Activated CD4-positive, alpha-beta memory T cell treated with anti-CD3 and anti-CD28 coated beads, Interleukin-2, amount 10 ng/mL, durations not matched to agents 7 days and 5 days (primary cell): ENCODE measurements at places on chromosomes 12 and 14. TPM values are rescaled to one million over a fixed set of nuclear protein-coding genes. Genes with fewer than 3 reads are reported as not detected.
A peak's percentile ranks its signal among the peaks of the same experiment; 100 is the strongest.

DNA sequence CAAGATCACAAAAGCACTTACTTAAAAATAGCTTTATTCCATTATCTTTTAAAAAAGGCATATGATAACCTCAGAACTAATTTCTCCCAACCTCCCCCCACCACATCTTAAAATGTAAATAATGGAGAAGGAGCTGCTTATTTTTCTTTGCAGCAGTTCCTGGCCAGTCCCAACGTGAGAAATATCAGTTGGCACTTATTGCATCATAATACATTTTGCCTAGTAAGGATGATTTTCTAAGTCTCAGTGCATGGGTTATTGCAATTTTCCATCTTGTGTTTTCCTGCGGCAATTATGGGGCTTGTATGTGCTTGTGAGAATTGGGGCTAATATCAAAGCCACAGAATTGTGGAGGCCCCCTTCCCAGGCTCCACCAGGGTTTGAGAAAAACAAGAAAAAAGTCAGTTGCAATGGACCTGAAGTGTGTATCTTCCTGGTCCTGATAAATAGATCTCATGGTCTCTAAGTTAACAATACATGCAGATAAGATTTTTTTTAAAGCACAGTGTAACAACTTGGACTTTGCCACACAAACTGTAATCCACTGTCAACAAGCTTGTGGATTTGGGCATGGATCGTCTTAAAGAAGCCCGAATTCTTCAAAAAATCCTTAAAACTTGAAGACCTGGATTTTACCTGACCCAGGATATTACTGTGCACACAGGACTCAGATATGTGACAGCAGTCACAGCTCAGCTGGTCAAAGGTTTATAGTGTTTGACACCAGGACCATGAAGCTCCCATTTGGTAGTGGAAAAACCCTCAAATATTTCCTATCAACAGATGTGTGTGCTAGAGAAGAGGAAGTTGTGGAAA lies 2.8 kb upstream of the WSB2 start:
- no peak for DNase-seq

TAS2R46 gene
- 0.43 TPM for total RNA-seq

TAMALIN gene
- total RNA-seq: 7.4 TPM

DNA sequence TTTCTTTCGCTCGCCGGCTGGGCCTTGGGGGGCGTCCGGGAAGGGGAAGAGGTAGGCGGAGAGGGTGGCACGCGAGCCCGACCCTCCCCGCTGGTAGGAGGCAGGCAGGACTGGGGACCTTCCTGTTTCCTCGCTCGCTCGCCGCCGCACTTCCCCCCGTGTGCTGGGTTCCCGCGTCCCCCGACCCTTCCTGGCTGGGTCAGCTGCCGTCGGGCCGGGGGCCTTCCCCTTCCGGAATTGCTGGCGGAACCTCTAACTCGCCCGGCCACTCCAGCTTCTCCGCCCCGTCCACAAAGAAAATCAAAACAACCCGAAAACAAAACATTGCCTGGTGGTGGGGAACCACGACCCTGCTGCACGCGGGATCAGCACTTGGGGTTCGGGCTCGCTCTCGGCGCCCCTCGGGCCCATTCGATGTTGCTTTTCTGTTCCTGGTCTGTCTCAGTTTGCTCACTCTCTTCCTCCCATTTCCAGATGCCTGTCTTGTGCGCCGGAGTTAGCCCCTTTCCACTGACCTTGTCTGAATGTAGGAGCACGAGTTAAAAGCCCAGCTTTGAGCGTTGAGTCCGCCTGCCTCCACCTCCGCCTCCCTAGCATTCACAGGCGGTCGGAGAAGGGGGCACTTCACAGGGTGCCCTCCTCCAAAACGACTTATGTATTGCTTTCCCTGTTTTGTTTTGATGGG lies 581 bp downstream of the PAPOLA start:
- DNase-seq: peak; percentile 34

GLIPR1L1 gene
- total RNA-seq: not detected

DNA sequence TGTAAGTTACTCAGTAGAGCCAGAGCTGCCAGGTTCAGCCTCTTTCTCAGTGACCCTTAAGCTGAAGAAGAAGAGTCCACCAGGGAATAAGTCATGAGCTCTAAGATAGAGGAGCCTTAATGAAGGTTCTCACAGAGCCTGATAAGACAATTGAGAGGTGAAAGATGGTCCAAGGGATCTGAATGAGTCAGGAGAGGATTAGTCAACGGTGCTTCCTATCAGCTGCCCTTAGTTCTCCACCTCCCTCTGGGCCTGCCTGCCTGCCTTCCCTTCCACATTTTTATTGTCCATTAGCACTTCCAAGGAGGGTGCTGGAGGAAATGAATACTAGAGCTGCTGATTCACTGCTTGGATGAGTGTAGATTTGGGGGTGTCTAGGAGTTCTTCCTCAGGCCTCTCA lies 161.7 kb upstream of the RMST start:
- DNase-seq: no peak
